Heart left ventricle (tissue), 16 donors: ENCODE measurements at places on chromosomes 11 and 22. TPM values are rescaled to one million over a fixed set of nuclear protein-coding genes. Genes with fewer than 3 reads are reported as not detected.

DNA sequence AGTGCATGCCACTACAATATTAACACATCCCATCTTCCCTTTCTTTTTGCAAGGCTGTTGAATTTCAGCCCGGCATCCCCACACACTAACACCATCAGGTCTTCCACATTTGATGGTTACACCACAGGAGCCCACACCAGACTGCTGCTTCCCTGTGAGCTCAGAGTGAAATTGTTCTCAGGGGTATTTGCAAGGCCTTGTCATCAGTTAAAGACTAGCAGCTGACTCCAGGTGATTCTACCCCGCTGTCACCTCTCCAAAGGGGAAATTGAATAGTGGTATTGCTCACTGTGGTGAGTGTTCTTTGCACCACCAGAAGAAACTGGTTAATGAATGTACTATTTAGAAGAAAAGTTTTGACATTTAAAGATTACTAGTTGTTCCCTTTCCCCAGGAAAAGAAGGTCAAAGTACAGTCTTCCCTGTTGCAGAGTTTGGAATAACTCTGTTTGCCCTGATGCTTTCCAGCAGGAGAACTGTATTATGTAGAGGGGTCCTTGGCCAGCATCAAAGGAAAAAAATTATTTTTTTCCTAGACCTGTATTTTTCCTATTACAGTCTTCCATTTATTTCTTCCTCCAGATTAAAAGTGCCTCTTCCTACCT is 41.9 kb downstream of the BID start:
- no peak for DNase-seq

- no peak for DNase-seq
These were observed 192.1 kb downstream of the LUZP2 start for GRCh38 chr11:24688981-24689380.

DNA sequence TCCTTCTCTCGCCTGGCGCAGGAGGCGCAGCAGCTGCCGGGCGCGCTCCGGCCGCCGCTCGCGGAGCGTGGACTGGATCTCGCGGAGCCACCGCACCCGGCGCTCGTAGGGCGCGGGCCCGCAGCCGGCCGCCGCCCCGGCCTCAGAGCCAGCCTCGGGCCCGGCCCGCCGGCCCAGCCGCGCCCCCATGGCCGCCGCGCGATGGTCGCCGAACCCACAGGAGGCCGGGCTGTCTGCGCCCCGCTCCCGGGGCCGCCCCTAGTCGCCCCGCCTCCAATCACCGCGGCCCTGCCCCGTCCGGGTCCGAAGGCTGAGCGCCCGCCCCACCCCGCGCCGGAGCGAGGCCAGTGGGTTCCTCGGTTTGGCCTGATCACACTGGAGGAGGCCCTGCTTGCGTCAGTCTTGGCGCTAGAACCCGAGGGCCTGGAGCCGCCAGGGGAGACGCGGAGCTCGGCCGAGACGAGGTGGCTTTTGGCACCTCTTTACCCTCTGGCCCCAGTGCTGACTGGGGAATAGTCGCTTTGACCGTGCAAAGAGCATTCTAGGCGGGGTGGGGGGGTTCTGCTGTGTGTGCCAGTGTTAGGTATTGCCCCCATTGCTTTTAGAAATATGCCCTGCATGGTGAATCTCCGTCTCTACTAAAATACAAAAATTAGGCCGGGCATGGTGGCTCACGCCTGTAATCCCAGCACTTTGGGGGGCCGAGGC is at the start of gene LRRC75B:
Gene LRRC75B (minus strand): TSS at position 223 of the 708 bp plus-strand sequence. CDS start 34 bp downstream, at position 189.
- peak; percentile 88 for DNase-seq

KCNC1 gene
- not detected for total RNA-seq

GRCh38 chr11:77230878-77231605 is 70.4 kb downstream of the GDPD4 start:
- no peak for DNase-seq

DNA sequence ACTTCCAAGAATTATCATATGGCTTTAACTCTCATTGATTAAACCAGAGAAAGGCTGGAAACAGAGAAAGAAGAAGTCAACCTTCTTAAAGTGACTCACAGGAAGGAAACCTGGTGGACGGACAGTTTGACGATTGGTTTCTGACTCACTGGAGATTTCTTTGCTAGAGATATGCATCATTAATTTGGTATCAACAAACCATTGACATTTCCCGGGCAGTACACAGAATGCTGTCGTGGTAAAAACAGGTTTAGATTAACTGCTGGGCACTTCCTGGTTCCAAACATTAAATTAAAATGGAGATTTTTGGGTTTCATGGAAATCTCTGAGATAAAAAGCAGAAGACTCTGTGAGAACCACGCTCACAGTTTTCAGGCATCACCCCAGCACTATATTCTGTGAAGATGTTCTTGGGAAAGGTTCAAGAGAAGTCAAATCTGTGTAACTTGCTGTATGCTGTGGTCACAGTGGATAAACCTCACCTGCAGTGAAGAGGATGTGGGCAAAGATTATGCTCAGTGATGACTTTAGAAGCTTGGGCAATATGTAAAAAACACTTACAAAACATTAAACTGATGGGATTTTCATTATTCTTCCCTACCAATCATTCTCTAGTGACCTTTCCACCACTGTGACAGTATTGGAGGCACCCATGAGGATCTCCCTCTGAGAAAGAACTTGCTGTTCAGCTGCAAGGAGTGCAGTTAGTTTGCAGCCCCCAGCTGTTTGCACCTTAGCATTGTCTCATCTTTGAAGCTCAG is 61.1 kb upstream of the CD44 start:
- DNase-seq, result no peak

DNA sequence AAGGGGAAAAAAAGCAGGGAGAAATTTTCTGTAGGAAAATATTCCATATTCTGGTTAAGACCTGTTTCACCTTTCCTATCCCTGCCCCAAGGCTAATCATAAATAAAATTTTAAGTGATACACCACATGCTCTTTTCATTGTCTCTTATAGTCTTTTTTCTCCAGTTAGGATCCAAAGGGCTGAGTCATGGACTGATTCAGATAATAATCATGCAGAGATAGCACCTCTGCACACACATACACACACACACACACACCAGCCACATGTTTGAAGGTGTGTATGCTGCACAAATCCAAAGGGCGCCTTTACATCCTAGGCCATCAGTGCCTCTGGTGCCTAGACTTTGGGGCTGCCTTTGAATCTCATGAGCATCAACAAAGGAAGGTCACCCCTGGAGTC is 35.5 kb upstream of the CWF19L2 start:
- DNase-seq, result no peak

- DNase-seq, result no peak
These were observed 77.7 kb downstream of the MORC2 start for GRCh38 chr22:30890686-30891442.

NXPE2 gene
- not detected for total RNA-seq

GRCh38 chr11:131637469-131638175 is 267.2 kb downstream of the NTM start:
- no peak for DNase-seq

KCTD14 gene
- 1.7 TPM for total RNA-seq

DNA sequence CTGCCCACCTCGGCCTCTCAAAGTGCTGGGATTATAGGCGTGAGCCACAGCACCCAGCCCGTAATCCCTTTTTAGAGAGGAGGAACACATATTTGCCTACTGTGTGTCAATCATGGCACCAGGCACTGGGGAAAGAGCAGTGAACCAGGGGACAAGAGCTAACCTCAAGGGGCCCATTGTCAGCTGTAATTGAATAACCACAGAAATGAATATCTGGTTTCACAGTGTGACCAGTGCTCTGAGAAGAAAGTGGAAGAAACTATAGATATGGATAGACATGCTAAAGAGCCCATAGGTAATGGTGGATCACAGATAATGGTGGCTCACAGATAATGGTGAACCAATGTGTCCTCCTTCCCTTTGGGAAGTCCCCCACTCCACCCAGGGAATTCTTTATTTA is 8.6 kb upstream of the KCTD14 start:
- no peak for DNase-seq

MOGAT2 gene
- not detected for total RNA-seq

DNA sequence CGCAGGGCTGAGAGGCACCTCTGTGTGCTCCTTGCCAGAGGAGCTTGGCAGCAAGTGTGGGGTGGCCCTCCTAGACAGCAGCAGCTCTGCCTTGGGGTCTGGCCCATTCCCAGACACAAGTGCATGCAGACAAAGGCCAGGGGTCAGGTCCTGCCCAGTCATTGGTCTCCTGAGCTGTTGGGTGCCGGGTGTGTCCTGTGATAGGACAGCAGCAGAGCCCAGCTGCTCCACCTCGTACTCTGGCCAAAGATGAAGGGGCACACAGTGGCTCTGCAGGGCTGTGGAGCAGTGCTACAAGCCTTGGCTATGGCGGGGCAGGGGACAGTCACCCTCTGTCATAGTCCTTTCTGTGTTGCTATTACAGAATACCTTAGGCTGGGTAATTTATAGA is 17.3 kb upstream of the OSBPL5 start:
- DNase-seq, result no peak
